Lung (tissue), 17 donors: ENCODE measurements at places on chromosomes 11 and 22.

DNA sequence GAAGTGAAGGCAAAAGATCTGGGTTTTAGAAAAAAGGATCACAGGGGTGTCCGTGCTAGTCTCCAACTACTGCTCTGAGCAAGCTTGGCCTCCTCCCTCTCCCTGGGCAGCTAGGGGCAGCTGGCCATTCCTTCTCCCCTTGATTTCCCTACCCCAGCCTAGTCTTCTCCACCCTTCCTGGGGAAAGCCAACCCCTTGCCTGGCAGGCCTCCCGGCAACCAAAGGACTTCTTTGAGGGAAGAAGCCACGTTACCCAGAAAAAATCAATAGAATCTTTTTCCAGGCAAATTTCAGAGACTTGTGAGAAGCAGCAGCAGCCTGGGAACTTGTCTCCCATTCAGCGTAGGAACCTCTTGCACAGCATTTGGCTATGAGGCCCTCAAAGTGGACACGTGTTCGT, 91.5 kb downstream of the MIAT start:
- no peak for DNase-seq

- DNase-seq: no peak
These were observed 60.0 kb upstream of the NUP160 start for GRCh38 chr11:47908198-47908597.

DNA sequence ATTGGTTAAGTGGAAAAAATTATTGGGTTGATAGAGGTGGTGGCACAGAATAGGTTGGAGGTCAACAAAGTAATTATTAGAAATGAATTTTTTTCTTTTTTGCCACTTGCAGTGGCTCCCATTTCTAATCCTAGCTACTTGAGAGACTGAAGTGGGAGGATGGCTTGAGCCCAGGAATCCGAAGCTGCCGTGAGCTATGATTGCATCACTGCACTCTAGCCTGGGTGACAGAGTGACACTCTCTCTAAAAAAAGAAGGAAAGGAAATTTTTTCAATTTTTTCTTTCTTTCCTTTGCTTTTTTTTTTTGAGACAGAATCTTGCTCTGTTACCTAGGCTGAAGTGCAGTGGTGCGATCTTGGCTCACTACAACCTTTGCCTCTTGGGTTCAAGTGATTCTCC, 2.2 kb upstream of the BCO2 start:
- no peak for DNase-seq

DNA sequence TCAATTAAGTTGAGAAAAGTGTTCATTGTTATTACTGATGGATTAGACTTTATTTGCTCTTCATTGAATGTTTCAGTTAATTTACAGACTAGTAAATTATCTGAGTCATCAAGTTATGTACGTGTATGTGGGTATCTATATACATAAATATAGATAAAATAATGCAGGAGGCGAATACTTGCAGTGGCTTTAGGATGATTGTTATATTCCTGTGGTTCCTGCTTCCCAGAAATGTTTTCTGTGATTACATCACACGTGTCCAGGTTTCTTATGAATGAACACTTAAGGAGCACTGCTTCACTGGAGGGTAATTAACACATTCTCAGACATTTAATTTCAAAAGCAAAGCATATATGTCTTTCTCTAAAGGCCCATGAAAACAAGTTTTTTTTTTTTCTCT, 28.4 kb downstream of the YAP1 start:
- DNase-seq: no peak

- no peak for DNase-seq
These were observed 55.3 kb downstream of the EP300 start for GRCh38 chr22:41147722-41148121.

GRCh38 chr11:24531528-24531927, 34.7 kb downstream of the LUZP2 start:
- no peak for DNase-seq
